ENCODE measurements at places on chromosomes 11 and 22. TPM values are rescaled to one million over a fixed set of nuclear protein-coding genes. Genes with fewer than 3 reads are reported as not detected.

Gene RFPL2
- not detected for total RNA-seq

Gene PKNOX2
- total RNA-seq = not detected

Gene UBQLNL
- total RNA-seq = not detected

Gene OR5B21
- 3.5 TPM for total RNA-seq

Gene KAT5
- total RNA-seq = 82.9 TPM

Gene OR52I1
- not detected for total RNA-seq

Gene SLCO2B1
- not detected for total RNA-seq

Gene SLC1A2
- total RNA-seq = 0.12 TPM

Gene LINC01488
- total RNA-seq = not detected

DNA sequence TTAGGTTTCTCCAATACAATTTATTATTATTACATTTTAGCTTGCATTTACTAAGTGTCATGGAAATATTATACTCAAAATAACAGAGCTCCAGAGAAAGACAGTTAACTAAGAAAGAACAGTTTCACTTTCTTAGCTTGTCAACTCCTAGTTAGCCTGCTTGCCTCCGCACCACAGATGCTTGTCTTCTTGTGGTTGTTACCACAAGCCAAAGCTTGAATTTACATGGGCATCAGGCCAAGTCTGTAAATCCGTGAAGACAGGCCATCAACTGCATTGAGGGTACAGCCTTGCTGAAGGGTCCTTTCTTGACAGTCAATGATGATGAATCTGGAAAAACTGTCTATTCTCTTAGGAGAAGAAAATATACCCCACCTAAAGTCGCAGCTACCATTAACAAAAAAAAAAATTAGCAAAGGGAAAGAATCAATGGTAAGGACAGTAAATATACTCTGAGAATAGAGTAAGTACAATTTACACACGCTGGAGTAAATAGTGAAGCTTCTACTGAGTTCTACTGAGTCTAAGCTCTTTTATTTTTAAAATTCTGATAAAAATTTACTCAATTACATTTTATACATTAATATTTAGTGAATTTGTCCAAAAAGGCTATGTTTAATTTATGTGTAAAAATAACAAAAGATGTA, 15.6 kb upstream of the DENND5A start:
- peak overlapping the region; percentile 19 for H3K4me3 ChIP-seq
- peaks cover 5% of the 10 kb centered on the region for H3K4me1 ChIP-seq
- H3K27me3 ChIP-seq = peaks cover 2% of the 10 kb centered on the region
- no peaks in the 10 kb centered on the region for H3K36me3 ChIP-seq

DNA sequence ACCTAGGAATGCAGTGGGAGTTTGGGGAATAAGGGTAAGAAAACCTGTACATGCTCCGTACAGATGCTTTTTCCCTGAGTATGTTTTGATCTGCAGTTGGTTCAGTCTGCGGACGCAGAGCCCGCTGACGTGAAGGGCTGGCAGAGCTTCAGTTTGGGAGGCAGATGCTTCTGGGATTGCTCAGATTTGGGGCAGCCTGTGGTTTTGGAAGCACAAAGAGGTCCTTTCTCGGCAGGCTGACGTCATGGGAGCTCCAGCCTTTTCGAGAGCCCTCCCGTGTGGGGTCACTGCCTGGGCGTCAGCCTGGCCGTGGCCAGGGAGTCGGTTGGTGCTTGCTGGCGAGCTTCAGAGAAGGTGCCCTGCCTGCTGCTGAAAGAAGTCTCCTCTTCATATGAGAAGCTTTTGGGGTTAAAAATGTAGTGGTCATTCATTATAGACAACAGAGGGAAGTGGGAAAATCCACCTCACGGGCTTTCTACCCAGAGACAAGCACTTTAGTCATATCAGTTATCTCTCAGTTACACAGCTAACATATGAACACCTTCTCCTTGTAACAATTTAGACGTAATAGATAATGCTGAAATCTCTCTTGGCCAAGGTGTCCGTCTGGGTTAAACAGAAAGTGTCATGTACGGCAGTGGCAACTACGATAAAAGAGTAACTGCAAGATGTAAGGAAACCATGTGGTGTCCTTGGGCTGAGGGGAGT, 26.8 kb downstream of the TPCN2 start:
- no peak for DNase-seq
- H3K36me3 ChIP-seq = no peaks in the 10 kb centered on the region
- no peak overlapping the region for H3K27ac ChIP-seq
- H3K27me3 ChIP-seq = no peaks in the 10 kb centered on the region
- no peak overlapping the region for H3K4me3 ChIP-seq

GRCh38 chr11:37946155-37946766, 1348.2 kb upstream of the RAG2 start:
- H3K27me3 ChIP-seq = no peaks in the 10 kb centered on the region
- H3K4me1 ChIP-seq = peaks cover 6% of the 10 kb centered on the region
- peaks cover 20% of the 10 kb centered on the region for H3K36me3 ChIP-seq
- no peak overlapping the region for H3K27ac ChIP-seq
- no peak overlapping the region for H3K4me3 ChIP-seq

GRCh38 chr11:119634301-119634700, 94.7 kb downstream of the NECTIN1 start:
- H3K27me3 ChIP-seq = no peaks in the 10 kb centered on the region
- no peaks in the 10 kb centered on the region for H3K36me3 ChIP-seq
- no peaks in the 10 kb centered on the region for H3K4me1 ChIP-seq
- DNase-seq = no peak

DNA sequence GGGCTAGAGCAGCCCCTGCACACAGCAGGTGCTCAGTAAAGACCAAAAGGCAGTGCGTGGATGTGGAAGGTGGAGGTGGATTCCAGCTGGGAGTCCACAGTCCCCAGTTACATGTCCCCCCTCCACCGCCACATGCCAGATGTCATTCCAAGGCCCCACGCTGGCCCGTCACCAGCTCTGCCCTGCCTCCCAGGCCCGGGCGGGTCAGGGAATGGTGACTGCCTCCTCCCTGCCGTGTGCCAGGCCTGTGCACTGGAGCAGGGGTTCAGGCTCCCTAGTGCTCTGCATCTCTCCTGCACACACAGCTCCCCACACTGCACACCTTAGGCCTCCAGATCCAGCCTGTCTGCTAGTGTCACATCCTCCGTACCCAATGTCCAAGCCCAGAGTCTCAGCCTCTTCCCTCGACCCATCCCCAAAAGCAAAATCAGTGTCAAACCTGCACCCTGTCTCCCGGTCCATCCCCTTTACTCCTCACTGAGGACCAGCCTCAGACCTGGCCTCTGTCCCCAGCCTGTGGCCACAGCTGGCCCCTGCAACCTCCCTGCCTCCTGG, 40.2 kb upstream of the PRODH start:
- H3K36me3 ChIP-seq = no peaks in the 10 kb centered on the region
- no peak overlapping the region for H3K27ac ChIP-seq
- H3K4me3 ChIP-seq = no peak overlapping the region
- no peaks in the 10 kb centered on the region for H3K4me1 ChIP-seq

DNA sequence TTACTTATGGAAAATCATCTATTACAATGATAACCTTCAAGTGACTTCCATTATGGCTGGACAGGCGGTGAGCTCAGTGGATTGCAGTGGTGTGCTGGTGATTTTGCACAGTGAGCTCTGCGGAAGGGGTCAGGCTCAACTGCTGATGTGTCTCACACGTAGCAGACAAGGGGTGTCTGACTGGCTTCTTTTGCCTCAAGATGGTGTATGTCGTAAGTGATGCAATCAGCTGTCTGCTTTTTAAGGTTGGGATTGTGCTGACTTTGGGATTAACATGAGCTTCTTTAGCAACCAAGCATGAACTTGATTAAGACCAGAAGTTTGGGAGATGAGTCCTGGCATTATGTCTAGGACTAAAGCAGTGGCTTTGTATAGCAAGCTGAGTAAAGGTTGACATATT, 49.5 kb downstream of the POLD3 start:
- H3K36me3 ChIP-seq = peaks cover 39% of the 10 kb centered on the region
- H3K27ac ChIP-seq = no peak overlapping the region
- DNase-seq = no peak

- H3K4me3 ChIP-seq = no peak overlapping the region
- peaks cover 29% of the 10 kb centered on the region for H3K27me3 ChIP-seq
- no peak for DNase-seq
- H3K4me1 ChIP-seq = peaks cover 20% of the 10 kb centered on the region
These were observed 2.2 kb downstream of the TBX1 start for GRCh38 chr22:19762568-19763457.

DNA sequence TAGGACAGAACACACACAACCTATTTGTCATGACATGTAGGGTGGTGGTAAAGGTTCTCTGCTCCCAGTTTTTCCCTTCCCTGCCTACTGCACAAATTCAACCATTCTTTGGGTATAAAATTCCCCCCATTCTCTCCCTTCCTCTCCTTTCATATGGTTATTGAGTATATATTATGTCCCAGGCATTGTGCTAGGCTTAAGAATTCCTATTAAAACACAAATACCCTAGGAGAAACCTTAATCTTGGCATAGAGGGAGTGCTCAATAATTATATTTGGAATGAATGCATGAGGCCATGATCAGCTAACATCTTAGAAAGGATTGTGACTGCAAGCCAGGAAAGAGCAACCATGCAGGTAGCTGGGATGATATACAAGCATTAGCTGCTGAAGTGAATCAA, 120.4 kb upstream of the MTMR2 start:
- no peak for DNase-seq
- no peaks in the 10 kb centered on the region for H3K27me3 ChIP-seq
- no peak overlapping the region for H3K4me3 ChIP-seq
- no peak overlapping the region for H3K27ac ChIP-seq

GRCh38 chr11:69874178-69874983, 55.2 kb upstream of the FGF3 start:
- no peaks in the 10 kb centered on the region for H3K4me1 ChIP-seq
- peak; percentile 52 for DNase-seq
- H3K27me3 ChIP-seq = peaks cover 7% of the 10 kb centered on the region
- H3K4me3 ChIP-seq = no peak overlapping the region
- H3K36me3 ChIP-seq = no peaks in the 10 kb centered on the region
- no peak overlapping the region for H3K27ac ChIP-seq

DNA sequence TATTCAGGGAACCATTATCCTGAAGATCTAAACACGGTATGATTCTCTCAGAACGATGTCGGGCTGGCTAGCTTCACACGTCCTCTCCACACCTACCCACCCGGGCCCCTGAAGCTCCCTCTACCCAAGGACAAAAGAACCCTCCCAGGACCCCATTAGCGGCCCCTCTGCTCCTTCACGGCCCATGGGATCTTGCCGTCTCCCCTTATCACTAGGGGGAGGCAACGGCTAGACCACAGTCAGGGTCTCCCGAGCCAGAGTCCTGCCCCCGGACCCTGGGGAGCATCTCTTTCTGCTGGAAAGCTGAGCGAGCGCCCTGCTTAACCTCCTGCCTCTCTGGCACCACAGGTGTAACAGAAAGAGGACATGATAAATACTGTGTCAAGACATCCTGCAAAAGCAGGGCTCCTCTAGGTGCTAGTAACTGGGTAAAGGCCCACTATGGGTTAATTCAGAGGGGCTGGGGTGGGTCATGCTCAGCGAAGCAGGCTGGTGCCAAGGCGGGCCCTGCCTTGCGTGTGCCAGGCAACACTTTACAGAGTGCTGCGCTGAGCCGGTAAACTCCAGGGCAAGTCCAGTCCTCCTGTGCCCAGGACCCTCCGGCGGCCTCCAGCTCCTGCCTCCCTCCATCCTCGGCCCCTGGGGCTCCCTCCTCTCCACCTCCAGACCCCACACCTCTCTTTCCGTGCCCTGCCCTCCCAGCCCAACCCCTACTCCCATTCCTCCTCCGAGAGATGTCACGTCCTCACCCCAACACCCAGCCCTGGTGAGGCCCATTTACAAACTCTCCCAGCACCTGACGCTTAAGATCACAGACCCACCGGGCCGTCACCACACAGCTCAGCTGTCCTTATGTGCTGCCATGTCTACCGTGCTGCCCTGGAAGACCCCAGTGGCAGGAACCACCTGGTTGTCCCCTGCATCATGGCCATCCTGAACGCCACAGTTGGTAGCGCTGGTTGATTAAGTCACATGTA, 3.0 kb downstream of the TOLLIP start:
- H3K27ac ChIP-seq = peak overlapping the region; percentile 63
- H3K27me3 ChIP-seq = no peaks in the 10 kb centered on the region
- no peak for DNase-seq
- H3K4me1 ChIP-seq = peaks cover 38% of the 10 kb centered on the region
- H3K36me3 ChIP-seq = peaks cover 5% of the 10 kb centered on the region

GRCh38 chr11:93740031-93740729, 1.1 kb downstream of the TAF1D start:
- no peak for DNase-seq
- H3K27ac ChIP-seq = peak overlapping the region; percentile 99
- H3K27me3 ChIP-seq = no peaks in the 10 kb centered on the region
- H3K4me1 ChIP-seq = peaks cover 62% of the 10 kb centered on the region
- H3K4me3 ChIP-seq = peak overlapping the region; percentile 93
- H3K36me3 ChIP-seq = peaks cover 50% of the 10 kb centered on the region

DNA sequence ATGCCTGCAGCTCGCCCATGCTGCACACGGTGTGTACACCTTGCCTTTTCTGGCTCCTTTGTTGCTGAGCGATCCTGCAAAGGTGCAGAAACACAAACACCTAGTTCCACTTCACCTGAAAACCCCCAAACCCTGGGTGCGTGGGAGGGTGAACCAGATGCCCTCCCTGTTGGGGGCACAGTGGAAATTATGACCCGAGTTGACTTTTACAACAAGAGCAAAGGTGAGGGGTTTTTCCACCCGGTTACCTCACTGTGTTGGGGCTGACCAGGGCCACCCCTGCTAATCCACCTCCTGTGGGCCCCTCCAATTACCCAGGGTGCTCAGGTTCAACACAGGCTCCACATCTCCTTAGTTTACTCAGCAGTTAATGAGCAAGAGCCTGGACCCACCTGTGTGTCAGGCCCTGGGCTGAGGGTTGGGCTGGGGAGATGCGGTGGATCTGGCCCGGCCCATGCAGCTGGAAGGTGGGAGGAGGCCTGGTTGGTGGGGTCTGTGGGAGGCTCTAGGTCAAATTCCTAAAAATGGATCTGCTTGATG, 42.1 kb downstream of the LRRC32 start:
- peaks cover 8% of the 10 kb centered on the region for H3K36me3 ChIP-seq
- H3K4me1 ChIP-seq = peaks cover 41% of the 10 kb centered on the region
- no peak for DNase-seq
- H3K4me3 ChIP-seq = no peak overlapping the region

- H3K27ac ChIP-seq = peak overlapping the region; percentile 48
- H3K27me3 ChIP-seq = no peaks in the 10 kb centered on the region
- H3K36me3 ChIP-seq = no peaks in the 10 kb centered on the region
- H3K4me1 ChIP-seq = peaks cover 80% of the 10 kb centered on the region
- no peak for DNase-seq
- H3K4me3 ChIP-seq = peak overlapping the region; percentile 66
These were observed 9.9 kb downstream of the MAPK1 start for GRCh38 chr22:21857481-21857914.

- no peak for DNase-seq
- no peaks in the 10 kb centered on the region for H3K36me3 ChIP-seq
- H3K4me3 ChIP-seq = no peak overlapping the region
- no peak overlapping the region for H3K27ac ChIP-seq
These were observed 7.1 kb downstream of the MGAT3 start for GRCh38 chr22:39463931-39464390.

GRCh38 chr22:19526702-19527111, 2.5 kb upstream of the CLDN5 start:
- no peak for DNase-seq
- no peak overlapping the region for H3K4me3 ChIP-seq
- peaks cover 16% of the 10 kb centered on the region for H3K27me3 ChIP-seq
- no peak overlapping the region for H3K27ac ChIP-seq
- no peaks in the 10 kb centered on the region for H3K36me3 ChIP-seq

- peaks cover 50% of the 10 kb centered on the region for H3K4me1 ChIP-seq
- peak; percentile 72 for DNase-seq
- H3K27ac ChIP-seq = peak overlapping the region; percentile 98
- H3K27me3 ChIP-seq = no peaks in the 10 kb centered on the region
These were observed 11.3 kb downstream of the PLAAT2 start for GRCh38 chr11:63551889-63552266.

Data from natural killer cell treated with Interleukin-12 subunit alpha and Interleukin-12 subunit beta and Interleukin-15 and Interleukin-18, amount 100 ng/mL, for 72 hours (primary cell).